ENCODE measurements at places on chromosomes 4 and X.

GRCh38 chrX:152844256-152844655 lies 13.4 kb downstream of the NSDHL start:
- DNase-seq = no peak

DNA sequence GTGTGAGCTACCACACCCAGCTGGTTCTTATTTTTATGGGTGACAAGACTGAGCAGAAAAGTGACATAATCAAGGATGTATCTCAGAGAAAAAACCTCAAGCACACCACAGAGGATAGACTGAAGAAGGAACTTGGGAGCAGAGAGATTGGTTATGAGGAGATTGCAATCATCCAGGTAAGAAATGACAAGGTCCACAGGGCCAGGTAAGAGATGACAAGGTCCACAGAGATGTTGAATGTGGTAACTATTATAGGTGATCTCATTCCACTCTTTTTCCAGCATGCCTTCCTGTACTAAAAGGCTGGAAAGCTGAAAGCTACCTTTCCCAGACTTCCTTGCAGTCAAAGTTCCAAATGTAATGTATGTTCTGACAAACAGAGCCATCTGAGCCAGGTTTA lies 15.9 kb upstream of the RBM47 start:
- no peak for DNase-seq

DNA sequence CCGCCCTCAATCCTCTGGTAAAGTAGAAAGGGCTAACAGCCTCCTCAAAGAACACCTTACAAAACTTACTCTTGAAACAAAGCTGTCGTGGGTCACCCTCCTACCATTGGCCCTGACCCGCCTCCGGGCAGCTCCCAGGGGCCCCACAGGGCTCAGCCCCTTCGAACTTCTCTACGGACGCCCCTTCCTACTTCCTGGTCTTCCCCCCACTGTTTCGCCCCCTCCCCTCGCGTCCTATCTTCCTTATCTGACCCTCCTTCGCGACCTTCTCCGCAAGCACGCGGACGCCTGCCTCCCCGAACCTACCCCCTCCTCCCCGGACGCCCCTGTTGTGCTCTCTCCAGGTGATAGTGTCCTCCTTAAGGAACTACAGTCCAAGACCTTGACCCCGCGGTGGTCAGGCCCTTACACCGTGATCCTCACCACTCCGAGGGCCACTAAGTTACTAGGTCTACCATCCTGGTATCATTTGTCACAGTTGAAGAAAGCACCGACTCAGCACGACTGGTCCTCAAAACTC lies 963.1 kb downstream of the RPA4 start:
- DNase-seq = no peak

GRCh38 chr4:10738826-10739489 lies 54.4 kb upstream of the CLNK start:
- DNase-seq = no peak

DNA sequence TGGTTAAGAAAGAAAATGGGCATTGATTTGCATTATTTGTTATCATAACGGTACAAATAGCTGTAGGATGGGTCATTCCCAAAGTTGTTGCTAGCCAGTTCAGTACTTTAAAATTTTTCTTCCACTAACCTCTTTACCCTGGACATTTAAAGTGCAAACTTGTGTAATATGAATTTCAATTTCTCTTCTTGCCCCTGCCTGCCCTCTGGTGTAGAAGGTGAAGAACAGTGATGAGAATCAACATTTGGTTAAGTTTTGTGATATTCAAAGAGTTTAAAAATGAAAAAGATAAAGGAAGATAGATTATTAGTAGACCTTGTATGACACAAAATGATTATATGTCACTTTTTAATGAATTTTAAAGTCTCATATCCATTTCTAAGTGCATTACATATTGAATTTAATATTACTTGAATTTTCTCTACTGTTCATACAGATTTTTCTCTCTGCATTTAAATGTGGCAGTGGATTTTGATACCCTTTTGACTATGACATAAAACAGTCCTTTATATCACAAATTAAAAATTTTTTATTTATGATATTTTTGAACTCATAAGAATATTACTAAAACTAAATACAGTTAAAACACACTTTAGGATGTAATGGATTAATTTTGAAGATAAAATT lies 337.7 kb downstream of the BMPR1B start:
- no peak for DNase-seq

DNA sequence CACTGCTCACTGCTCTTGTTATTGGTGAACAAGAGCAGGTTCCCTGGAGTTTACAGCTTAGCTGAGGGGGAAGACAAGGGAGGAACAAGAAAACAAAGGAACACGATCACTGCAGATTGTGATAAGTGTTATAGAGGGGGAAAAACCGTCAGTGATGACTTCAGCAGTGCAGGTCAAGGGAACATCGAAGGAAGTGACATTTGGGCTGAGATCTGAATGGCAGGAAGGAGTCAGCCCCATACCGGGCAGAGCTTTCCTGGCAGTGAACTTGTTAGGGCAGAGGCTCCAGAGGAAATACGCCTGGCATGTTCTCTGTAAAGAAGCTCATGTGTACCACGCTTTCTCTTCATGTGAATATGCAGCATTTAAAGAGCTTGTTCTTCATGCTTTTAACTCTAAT lies 78.1 kb downstream of the LDB2 start:
- DNase-seq = no peak

- no peak for DNase-seq
These were observed 293.2 kb upstream of the SLC7A11 start for GRCh38 chr4:138535316-138535715.
